ENCODE measurements at places on chromosomes 16 and 17.
A peak's percentile ranks its signal among the peaks of the same experiment; 100 is the strongest.

GRCh38 chr17:44384281-44384822 is 5.1 kb downstream of the ITGA2B start:
- peaks cover 6% of the 10 kb centered on the region for H3K27me3 ChIP-seq
- peak overlapping the region; percentile 15 for H3K4me3 ChIP-seq
- H3K27ac ChIP-seq: no peak overlapping the region
- H3K36me3 ChIP-seq: no peaks in the 10 kb centered on the region
- no peaks in the 10 kb centered on the region for H3K4me1 ChIP-seq
- DNase-seq: no peak

GRCh38 chr16:54628796-54629625 is 301.7 kb upstream of the IRX5 start:
- no peaks in the 10 kb centered on the region for H3K4me1 ChIP-seq
- H3K27me3 ChIP-seq: no peaks in the 10 kb centered on the region
- no peaks in the 10 kb centered on the region for H3K36me3 ChIP-seq

GRCh38 chr17:60141111-60142018 is 8.4 kb upstream of the CA4 start:
- H3K36me3 ChIP-seq: no peaks in the 10 kb centered on the region
- peaks cover 40% of the 10 kb centered on the region for H3K27me3 ChIP-seq
- peaks cover 12% of the 10 kb centered on the region for H3K4me1 ChIP-seq
- peak overlapping the region; percentile 4 for H3K4me3 ChIP-seq
- no peak overlapping the region for H3K27ac ChIP-seq
- no peak for DNase-seq

GRCh38 chr17:81509207-81509971 is 3.2 kb downstream of the ACTG1 start:
- no peak overlapping the region for H3K27ac ChIP-seq
- DNase-seq: no peak
- H3K27me3 ChIP-seq: no peaks in the 10 kb centered on the region
- H3K36me3 ChIP-seq: peaks cover 24% of the 10 kb centered on the region
- H3K4me3 ChIP-seq: peak overlapping the region; percentile 8

DNA sequence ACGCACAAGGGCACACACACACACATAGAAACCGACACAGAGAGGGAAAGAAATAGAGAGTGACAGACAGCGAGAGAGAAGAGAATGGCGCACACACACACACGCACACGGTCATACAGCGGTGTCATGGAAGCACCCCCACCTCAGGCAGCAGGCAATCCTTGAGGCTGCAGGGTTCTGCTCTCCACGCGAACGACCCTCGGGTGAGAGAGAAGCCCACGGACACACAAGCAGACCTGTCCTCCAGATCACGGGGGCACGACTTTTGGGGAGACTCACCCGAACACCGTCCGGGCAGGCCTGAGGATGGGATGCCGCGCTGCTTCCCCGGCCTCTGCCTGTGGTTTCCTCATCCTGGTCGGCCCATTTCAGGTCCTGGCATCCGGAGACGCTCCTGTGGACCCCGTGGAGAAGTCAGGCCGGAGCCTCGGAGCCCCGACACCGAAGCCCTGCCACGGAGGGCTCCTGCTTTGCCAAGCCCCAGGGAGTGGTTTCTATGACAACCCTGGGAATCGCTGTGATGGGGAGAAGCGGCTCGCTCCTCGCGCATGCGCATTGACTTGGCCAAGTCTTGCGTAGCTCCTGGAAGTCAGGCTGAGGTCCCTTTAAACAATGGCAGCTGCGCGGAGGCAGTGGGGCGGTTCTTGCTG is 118.2 kb upstream of the KCNJ18 start:
- H3K27ac ChIP-seq: no peak overlapping the region
- H3K36me3 ChIP-seq: no peaks in the 10 kb centered on the region
- no peaks in the 10 kb centered on the region for H3K27me3 ChIP-seq
- no peak overlapping the region for H3K4me3 ChIP-seq
- DNase-seq: no peak
- H3K4me1 ChIP-seq: no peaks in the 10 kb centered on the region

DNA sequence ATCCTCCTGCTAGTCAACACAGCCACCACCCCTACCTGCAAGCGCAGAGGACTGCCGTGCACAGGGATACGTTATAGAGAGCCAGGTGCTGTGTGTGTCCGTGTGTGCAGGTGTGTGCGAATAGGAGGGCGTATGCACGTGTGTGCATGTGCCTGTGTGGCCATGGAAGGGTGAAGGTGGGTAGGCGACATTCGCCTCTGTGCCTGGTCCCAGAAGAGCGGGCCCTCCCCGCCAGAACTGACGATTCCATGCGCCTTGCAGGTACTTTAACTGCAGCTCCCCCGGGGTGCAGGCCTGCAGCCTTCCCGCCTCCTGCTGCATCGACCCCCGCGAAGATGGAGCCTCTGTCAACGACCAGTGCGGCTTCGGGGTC is 8.7 kb downstream of the PDE6G start:
- peaks cover 11% of the 10 kb centered on the region for H3K27me3 ChIP-seq
- no peak for DNase-seq
- H3K4me1 ChIP-seq: peaks cover 8% of the 10 kb centered on the region

- no peak overlapping the region for H3K27ac ChIP-seq
- DNase-seq: no peak
- no peak overlapping the region for H3K4me3 ChIP-seq
- no peaks in the 10 kb centered on the region for H3K36me3 ChIP-seq
- no peaks in the 10 kb centered on the region for H3K27me3 ChIP-seq
These were observed 6.5 kb downstream of the CD79B start for GRCh38 chr17:63925615-63926014.

GRCh38 chr17:74513987-74514631 is 17.2 kb downstream of the CD300LB start:
- H3K36me3 ChIP-seq: no peaks in the 10 kb centered on the region
- H3K4me3 ChIP-seq: no peak overlapping the region
- no peak overlapping the region for H3K27ac ChIP-seq
- no peaks in the 10 kb centered on the region for H3K27me3 ChIP-seq
- DNase-seq: no peak

DNA sequence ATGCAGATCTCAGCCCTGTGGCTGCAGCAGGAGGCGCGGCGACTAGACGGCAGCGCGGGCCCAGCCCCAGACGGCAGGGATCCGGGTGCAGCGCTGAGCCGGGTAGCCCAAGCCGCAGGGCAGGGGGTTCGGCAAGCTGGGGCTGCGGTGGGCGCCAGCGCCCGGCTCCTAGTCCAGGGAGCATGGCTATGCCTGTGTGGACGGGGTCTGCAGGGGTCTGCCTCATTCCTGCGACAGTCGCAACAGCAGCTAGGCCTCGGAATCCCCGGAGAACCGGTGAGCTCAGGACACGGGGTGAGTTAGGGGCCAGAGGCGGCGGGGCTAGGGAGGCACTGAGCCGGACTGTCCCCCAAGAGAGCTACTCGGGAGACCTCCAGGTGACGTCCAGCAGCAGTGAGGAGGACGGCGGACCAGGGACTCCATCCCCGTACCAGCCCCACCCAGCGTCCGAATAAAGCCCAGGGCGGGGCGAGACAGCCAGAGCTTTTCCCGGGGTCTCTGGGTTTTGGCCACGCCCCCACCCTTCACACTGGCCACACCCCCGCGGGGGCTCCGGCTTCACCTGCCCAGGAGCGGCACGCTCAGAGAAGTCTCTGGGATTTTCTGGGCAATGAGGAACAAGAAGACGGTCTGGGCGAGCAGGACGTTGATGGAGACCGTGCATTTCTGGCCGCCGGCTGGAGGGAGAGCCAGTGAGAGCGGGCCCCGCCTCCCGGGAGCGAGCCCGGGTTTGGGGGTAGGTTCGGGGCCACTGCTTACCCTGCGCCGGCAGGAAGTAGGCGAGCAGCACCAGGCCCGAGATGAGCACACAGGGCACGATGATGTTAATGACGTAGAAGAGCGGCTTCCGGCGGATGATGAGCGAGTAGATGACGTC is 1.1 kb downstream of the C17orf107 start:
- H3K4me1 ChIP-seq: 0 out of 2 replicates have a peak, but pooled peaks cover 3% of the 10 kb centered on the region
- H3K27ac ChIP-seq: no peak overlapping the region
- no peaks in the 10 kb centered on the region for H3K27me3 ChIP-seq

DNA sequence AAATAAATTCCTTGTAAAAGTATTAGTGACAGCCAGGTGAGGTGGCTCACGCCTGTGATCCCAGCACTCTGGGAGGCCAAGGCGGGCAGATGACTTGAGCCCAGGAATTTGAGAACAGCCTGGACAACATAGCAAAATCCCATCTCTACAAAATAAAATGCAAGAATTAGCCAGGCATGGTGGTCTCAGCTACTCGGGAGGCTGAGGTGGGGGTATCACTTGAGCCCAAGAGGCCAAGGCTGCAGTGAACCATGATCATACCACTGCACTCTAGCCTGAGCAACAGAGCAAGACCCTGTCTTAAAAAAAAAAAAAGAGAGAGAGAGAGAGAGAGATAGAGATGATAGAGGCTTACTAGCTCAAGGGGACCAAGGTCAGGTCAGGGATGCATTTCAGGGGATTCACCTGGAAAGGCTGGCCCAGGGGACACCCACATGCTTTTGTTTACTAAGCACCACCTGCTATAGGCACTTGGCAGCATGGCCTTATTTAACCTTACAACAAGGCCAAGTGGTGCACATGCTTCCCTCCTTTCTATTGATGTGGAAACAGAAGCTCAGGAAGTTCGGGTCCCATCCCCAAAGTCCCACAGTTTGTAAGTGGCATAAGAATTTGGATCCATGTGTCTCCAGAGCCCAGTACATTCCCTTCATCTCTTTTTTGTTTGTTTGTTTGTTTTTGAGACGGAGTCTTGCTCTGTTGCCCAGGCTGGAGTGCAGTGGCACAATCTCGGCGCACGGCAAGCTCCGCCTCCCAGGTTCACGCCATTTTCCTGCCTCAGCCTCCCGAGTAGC is 12.4 kb upstream of the SRCIN1 start:
- no peaks in the 10 kb centered on the region for H3K27me3 ChIP-seq
- H3K27ac ChIP-seq: no peak overlapping the region
- no peak for DNase-seq
- no peaks in the 10 kb centered on the region for H3K36me3 ChIP-seq
- H3K4me3 ChIP-seq: no peak overlapping the region
- H3K4me1 ChIP-seq: peaks cover 9% of the 10 kb centered on the region

- H3K27ac ChIP-seq: no peak overlapping the region
- no peaks in the 10 kb centered on the region for H3K36me3 ChIP-seq
- no peaks in the 10 kb centered on the region for H3K4me1 ChIP-seq
- H3K4me3 ChIP-seq: no peak overlapping the region
- DNase-seq: no peak
These were observed 143.2 kb downstream of the ITFG1 start for GRCh38 chr16:47317465-47318240.
